ENCODE measurements at places on chromosomes 6 and 20.
A peak's percentile ranks its signal among the peaks of the same experiment; 100 is the strongest.

DNA sequence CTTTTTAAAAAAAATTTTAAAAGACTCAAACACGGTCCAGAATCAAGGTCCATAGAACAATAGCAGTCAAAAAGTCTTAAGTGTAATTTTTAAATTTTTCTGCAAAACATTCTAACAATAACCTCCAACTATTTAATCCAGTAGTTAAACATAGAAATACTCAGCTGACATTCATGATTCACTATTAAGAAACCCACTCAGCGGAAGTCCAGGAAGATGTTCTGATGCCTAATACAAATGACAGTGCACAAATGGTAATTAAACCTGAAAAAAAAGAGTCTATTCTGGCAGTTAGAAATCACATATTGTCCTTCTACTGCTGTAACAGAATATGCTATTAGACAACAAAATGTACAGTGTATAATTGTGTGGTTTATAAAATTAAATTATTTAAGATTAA is 128.2 kb upstream of the BMP5 start:
- DNase-seq: no peak

DNA sequence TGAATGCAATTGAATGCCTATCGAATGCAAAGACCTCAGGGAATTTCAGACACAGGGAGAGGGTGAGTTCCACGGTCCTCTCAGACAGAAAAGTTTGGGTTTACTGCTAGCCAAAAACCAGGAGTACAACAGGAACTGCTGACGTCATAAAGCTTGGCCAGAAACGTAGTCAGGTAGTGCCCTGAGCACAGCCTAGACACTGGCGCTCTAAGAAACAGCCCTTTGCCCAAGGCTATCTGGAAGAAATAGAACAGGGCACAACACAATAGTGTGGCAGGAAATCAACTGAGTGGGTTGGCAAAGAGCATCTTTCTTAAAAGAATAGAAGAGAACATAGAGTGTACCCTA is 58.0 kb downstream of the GFOD1 start:
- no peak for DNase-seq

DNA sequence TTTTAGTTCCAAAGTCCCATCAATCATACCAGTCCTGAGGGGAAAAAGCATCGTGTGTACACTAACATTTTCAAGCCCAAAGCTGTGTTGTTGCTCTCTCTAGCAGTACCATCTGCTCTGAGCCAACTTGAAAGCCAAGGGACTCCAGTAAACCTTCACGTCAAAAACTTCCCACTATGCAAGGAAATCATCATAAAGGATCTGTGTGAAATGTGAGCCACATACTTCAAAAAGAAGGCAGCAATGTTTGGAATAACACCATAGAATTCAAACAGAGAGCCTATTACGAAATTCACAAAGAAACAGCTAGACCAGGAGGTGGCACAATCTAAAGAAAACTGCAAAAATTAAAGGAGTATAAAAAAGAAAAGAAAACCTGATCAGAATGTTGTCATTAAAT is 399.8 kb upstream of the EPHA7 start:
- DNase-seq: no peak

DNA sequence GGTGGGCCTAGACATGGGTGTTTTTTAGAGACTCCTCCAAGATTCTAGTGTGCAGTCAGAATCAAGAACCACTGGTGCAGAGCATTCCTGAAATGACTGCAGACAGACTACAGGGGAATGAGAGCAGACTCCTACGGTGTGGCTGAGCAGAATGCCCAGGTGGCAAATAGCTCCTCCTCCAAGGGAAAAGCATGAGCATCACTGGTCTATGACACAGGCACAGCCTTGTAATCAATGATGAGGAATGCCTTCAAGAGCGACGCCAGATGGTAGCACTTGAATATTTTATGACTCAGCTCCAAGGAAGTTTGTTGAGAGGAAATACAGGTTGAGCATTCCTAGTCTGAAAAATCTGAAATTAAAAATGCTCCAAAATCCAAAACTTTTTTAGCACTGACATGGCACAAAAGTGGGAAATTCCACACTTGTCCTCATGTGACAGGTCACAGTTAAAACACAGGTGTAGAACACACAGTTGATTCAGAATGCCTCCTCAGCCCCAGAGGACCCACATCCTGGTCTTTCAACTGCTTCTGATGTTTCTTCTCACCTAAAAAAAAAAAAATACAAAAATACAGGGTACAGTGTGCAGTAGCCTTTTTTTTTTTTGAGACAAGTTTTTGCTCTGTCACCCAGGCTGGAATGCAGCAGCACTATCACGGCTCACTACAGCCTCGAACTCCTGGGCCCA is 10.6 kb upstream of the FAM8A1 start:
- no peak for DNase-seq

DNA sequence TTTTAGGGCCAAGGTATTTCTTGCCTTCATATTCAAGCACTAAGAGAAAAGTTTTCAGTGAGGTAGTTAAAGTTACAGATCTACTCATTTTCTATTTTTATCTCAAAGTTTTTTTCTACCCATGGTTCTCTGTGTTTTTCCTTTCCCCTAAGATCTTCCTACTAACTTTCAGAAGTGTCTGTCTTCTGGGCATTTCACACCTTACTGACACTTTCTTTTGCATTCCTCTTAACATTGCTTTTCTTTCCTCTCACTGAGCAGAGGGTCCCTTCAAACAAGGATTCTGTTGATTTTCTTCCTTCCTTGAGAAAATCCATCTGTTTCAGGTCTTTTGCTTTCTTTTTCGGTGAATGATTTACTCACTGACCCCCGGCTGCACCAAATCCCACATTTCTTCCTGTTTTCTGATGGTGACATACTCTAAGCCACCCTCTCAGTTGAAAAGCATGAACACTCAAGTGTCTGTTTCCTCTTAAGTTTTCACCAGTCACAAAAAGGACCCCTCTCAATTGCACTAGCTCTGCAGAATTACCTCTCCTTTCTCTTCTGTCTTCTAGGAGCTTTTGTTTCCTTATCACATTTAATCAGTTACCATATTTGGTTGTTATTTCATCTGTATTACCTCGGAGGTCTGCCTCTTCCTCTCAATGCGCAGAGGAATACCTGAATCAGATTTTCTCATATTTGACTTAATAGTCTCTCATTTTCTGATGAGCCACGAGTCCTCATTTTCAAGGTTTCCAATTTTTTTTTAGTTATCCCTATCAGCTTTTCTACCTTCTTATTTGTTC is 73.5 kb upstream of the RNF217 start:
- DNase-seq: no peak

DNA sequence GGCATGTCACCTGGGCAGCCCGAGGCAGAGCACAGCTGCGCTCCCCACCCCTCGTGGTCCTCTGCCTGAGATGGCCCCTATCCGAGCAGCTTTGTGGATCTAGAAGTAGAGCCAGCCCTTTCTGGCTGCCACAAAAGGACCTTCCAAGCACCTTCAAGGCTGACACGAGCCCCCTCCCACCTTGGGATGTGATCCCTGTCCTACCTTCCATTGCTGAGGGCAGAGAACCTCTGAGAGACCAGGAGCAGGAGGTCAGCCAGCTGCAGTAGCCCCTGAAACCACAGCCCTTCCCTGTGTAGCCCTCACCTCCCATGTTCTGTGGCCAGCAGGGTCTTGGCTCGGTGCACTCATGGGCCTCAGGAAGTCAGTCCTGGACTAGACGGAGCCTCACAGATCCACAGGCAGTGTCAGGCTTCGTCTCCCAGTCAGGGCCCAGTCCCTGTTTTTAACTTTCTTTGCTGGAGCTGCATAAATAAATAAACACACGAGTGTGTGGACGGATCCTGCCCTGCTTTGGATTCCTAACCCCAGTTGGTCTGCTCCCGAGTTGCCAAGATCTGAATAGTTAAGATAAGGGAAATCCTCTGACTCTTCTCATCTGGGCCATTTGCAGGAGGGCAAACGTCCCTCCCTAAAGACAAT is 507.7 kb downstream of the PREX1 start:
- no peak for DNase-seq

DNA sequence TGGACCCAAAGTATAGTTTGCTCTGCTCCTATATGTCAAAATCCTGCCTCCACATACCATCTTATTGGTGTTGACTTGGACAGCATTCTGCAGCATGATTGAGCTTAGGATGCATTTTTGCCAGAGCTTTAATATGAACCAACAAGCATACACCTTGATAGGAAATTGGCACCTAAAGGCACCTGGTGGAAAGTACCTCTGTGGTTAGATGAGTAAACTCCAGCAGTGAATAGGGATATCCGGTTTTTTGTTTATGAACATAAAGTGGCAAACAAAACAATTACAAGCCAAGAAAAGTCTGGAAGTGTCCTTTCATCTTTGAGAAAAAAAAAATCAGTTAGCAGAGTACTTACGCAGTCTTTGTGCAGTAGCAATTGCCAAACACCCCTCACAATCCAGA is 6.2 kb upstream of the CYP24A1 start:
- no peak for DNase-seq

DNA sequence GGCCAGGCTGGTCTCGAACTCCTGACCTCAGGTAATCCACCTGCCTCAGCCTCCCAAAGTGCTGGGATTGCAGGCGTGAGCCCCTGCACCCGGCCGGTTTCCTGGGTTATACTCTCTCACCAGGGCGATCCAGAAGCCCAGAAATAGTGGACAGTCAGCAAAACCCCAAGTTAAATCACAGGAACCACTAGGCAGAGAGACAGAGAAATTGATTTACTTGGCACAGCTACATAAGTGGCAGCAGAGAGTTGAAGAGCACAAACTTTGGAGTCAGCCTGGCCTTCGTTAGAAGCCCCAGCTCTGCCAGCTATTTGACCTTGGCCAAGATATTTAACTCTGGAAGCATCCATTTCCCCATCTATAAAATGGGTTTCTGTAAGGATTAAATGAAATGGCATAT is 32.7 kb downstream of the MTRES1 start:
- no peak for DNase-seq

GRCh38 chr6:73375216-73375615 is 5.5 kb upstream of the OOEP start:
- no peak for DNase-seq

DNA sequence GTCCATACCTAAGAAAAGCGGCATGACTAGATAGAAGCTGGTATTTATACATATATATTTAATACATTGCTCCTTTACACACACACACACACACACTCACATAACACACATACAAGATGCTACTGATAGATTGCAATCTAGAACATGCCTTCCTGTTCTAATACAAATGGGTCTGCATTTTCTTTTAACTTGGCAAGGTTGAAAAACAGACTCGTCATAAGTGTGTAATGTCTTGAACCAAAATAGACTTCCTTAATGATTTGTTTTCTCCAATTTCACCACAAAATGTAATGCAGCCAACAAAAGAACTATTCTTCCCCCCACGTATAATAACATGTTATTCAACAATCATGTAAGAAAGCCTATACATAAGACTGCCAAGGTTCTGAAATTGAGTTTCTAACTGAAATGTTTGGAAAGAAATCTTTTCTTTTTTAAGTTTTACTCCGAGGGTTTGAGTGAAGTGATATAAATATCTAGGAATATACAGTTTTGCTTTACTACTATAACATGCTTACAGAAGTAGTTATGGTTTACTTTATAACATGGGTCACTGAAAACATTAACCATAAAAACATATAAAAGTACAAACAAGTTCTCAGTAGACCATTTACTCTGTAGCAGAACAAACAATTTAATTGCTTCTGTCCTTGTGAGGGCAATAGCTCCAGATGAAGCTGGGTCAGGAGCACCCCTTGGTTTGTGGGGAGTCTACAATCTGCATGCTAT is 207.5 kb downstream of the FOXC1 start:
- DNase-seq: no peak

GRCh38 chr20:19901226-19901625 is 115.9 kb upstream of the NAA20 start:
- DNase-seq: no peak

DNA sequence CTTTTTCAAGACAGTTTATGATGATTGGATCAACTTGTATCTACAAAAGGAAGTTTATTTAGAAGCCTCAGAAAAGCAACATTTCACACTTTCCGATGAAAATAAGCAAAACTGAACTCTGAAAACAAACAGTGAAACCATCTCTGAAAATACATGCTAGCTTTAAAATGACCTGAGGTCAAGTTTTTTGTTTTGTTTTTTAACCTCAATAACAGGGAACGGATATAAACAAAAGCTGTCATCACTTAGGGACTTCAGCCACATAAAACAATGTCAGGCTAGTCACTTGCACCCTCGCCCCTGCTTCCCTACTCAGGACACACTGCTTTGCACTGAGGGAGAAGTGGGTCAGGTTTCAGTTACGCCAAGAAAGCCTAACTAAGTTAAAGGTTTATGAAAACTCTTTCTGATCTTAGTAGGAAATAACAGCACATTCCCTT is 11.6 kb downstream of the BACH2 start:
- DNase-seq: no peak

DNA sequence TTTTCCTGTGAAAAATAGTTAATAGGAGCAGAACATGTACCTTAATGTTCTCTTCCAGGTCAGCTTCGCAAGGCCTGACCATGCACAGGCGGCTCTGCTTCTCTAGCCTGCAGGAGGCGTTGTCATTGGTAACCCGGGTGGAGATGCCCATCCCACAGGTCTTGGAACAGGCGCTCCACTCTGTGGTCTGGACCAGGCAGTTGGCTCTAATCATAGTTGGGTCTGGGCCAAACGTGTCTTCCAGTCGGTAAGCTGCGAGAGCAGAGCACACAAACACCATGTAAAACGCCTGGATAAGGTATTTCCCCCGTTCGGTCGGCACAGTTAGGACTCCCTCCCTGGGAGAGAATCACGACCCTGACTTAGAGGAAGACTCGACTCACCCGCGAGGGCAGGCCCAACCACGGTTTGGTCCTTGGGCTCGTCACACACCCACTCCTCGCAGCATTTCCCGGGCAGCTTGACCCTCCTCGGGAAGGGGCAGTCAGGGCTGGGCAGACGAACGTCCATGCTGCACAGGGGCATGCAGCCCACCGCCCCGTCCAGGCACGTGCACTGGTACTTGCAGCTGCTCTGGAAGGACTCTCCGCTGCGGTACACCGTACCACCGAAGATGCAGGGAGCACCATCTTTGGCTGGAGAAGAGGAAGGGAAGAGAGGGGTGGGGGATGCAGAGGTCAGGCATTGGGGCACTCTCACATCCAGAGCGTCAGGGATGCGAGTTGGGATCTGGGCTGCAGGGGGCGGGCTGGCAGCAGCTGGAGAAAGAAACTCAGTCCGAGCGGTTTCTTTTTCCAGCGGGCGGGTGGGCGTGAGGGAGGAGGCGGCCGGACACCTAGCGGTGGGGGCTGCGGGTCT is 1.0 kb downstream of the CCN2 start:
- DNase-seq: no peak

- peak; percentile 52 for DNase-seq
Observed at GRCh38 chr6:100001915-100002388, 7.9 kb upstream of the MCHR2 start.

DNA sequence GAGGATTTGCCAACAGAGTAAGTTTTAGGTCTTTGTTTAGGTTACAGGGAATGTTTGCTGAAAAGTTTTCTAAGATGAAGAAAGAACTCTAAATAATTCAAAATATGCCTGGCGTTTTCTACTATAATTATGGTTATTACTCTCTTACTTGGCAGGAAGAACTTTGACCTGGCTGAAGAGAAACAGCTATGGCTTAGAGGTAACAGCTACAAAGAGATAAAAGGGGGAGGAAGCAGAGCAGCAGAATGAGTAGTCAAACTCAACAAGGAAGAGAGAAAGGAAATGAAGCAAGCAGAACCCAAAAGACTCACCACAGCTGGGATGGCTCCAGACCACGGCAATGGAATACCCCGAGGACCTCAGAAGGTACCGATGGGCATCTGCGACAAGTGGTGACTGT is 95.6 kb downstream of the KIF16B start:
- DNase-seq: no peak

GRCh38 chr6:170259278-170259677 is 31.6 kb downstream of the DLL1 start:
- DNase-seq: no peak
